Smooth muscle cell of the brain vasculature (primary cell): ENCODE measurements at places on chromosomes 6 and 20.

DNA sequence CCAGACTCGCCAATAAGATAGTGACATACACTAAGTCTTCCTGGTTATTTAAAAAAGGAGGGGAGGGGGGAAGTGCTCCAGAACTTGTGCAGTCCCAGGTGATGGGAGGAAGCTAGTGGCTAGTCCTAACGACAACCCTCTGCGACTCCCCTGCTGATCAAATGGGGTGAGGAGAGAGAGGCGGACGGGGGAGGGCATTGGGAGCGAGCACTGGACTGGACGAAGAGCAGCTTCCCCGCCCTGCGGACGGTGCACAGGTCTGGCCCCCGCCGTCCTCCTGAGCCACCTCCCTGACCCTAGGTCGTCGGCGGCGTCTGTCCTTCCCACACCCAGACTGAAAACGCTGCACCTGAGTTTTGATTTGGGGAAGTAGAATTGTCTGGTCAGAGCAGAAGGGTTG, 2.2 kb upstream of the OLIG3 start:
- DNase-seq, result no peak

DNA sequence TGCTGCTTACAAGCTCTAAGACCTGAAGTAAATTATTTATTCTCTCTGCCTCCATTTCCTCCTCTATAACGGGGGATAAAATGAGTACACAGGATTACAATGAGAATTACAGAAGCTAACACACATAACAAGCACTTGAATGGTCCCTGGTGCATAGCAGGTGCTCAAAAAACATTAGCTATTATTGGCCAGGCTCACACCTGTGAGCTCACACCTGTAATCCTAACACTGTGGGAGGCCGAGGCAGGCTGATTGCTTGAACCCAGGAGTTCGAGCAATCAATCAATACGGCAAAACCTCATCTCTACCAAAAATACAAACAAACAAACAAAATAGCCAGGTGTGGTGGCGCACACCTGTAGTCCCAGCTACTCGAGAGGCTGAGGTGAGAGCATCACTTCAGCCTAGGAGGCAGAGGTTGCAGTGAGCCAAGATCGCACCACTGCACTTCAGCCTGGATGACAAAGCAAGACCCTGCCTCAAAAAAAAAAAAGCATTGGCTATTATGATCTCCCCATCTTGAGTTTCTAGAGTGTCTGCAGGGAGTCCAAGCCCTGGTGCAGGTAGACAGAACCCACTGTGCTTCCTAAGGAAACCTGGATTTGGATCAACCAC, 68.1 kb downstream of the PREX1 start:
- no peak for DNase-seq

- DNase-seq, result no peak
Observed at GRCh38 chr20:38697306-38697705, 27.0 kb upstream of the SLC32A1 start.

GRCh38 chr6:151499551-151499950, 5.7 kb downstream of the CCDC170 start:
- DNase-seq, result no peak

DNA sequence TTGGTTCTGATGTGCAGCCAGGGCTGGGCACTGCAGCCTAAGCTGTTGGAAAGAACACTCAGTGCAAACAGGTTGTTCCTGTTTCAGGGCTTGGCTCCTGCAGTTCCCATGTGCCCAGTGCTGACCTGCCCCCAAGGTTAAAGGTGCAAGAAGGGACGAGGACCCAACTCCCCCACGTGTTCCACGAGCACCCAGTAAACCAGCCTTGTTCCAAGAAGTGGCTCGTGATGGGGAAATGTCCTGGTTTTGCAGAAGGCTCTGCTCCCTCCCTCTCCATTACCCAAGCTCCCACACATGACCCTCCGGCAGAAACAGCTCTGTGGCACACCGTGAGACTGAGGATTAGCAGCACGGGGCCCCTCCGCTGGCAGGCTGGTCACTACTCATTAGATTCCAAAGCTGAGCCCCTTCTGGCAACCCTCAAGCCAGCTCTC, 9.4 kb downstream of the ACSS1 start:
- DNase-seq, result no peak

DNA sequence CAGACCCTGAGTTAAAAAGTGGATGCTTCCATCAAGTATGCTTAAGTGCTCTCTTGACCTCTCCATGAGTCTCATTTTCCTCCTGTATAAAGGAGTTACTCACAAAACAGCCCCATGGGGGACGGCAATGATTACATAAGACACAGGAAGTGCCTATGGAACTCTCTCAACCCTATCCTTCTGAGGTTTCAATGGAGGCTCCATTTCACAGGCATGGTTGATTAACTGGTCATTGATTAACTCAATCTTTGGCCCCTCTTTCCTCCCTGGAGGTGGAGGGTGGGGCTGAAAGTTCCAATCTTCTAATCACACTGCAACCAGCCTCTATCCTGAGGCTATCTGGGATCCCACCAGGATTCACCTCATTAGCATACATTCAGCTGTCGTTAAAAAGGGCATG, 29.3 kb downstream of the CST8 start:
- no peak for DNase-seq

GRCh38 chr20:1674990-1675780, 17.6 kb upstream of the SIRPG start:
- DNase-seq, result no peak

- DNase-seq, result no peak
Observed at GRCh38 chr6:38648629-38649028, 8.9 kb upstream of the BTBD9 start.
